Globus pallidus (tissue), 1 donor: ENCODE measurements at places on chromosomes 4 and X.

DNA sequence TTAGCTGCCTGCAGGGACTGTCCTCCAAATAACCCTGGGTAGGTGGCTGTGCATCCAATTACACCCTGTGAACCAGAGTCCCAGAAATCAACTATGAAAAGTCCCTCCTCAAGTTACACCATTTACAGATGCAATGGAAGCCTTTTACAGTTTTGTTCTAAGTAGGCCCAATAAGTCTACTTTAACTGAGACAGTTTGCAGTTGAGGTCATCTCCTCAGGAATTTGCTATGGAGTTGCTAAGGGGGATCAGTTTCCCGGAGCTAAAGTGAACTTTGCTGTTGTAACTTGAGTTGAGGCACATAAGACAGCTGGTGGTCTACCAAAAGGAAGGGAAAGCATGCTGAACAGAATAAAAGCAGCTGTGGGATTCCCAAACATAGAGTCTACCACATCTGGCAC is 121.6 kb upstream of the STK26 start:
- DNase-seq = no peak

DNA sequence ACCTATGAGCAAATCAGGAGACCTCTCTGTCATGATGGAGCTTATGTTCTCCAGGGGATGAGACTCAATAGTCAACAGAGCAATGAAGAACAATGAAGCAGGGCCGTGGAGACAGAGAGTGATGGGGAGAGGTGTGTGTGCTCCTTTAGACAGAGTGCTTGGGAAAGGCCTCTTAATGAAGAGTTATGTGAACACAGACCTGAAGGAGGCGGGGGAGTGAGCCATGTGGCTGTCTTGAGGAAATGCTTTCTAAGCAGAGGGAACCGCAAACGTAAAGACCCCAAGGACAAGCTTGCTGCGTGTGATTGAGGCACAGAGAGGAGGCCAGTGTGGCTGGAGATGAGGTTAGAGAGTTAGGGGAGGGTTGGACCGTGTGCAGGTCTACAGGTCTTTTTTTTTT is 53.1 kb downstream of the CHRNA9 start:
- no peak for DNase-seq

DNA sequence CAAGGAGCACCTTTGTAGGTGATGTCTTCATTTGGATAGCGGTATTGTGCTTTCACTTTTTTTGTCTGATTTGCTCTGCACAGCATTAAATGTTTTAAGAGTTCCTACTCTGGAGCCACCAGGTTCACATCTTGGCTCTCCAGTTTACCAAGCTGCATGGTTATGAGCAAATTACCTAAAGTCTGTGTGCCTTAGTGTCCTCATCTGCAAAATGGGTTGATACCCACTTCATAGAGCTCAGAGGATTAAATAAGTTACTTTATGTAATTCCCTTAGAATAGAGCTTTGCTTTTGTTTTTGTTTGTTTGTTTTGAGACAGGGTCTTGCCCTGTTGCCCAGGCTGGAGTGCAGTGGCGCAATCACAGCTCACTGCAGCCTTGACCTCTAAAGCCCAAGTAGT is 58.2 kb downstream of the UBE2K start:
- DNase-seq = no peak

DNA sequence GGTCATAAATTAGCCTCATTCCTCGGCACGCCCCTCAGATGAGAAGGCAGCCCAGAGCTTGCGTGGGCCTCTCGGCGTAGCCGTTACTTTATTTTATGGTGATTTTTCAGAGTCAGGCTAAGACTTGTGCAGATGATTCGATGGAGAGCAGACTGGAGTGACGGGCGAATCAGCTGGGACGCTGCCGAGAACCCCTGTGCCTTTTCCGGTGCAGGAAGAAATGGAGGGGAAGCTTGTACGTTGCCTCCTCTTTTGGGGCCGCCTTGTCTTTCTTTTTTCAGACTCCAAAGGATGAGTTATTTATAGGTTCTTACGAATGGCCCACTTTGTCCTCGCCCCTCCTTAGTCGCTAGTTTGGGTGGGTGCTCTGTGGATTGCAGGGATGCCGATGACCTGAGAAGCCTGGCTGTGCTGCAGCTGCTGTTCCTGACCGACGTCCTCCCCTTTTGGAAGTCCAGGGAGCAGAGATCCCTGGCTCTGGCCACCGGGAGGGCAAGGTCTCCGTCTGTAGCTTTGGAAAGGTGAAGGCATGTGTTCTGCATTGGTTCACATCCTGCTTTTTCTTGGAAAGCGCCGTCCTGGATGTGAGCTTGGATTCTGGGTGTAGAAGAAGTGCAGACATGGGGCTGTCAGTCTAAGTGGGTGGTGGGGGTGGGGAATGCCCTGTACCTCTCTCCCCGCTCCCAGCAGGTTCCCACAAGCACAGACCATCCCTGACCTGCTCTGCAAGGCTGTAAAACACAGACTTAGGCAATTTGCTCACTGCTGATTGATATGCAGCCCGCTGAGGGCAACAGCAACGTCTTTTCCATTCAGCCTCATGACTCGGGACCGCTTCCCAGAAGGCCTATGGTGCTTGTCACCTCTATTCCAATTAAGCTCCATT is 9.3 kb downstream of the SORCS2 start:
- no peak for DNase-seq

DNA sequence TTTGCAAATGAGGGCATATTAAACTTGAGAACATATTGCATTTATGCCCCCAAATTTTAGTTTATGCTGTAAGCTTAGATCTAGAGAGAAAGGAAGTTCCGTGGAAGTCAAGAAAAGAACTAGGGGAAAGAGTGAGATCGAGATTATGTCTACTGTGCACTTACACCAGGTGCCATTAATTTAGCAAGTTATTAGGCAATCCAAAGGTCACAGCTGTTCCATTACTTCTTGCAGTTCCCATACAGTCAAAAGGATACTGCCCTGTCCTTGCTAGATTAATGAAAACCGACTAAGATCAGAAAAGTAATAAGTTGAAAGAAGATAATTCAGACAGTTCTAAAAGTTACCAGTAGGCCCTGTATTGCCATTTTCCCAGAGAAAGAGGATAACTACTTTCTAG is 49.3 kb upstream of the SLC7A11 start:
- DNase-seq = no peak

DNA sequence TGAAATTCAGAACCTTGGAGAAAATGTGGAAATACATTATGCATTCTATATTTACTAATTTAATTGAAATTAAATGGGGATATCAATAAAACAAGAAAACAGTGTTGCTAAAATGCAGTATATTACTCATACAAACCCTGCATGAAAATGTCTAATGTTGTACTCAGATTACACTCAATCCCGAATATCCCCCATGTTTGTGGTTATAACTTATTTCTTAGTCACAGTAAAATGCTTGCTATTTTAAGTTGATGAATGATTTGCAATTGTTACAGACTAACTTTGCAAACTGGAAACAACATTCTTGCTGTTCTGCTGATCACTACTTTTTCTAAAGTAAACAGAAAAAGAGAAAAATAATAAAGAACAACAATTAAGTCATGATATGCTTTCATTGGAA is 33.1 kb upstream of the ANXA10 start:
- DNase-seq = no peak
